GM12878 (cell line): ENCODE measurements at places on chromosomes 5 and 9. TPM values are rescaled to one million over a fixed set of nuclear protein-coding genes. Genes with fewer than 3 reads are reported as not detected.
A peak's percentile ranks its signal among the peaks of the same experiment; 100 is the strongest.

XRCC4 gene
- total RNA-seq, result 14.8 and 15.1 TPM in 2 replicates

NMUR2 gene
- not detected in 2 replicates for total RNA-seq

DMRT2 gene
- total RNA-seq, result 0.82 and 1.0 TPM in 2 replicates

GRCh38 chr5:146193285-146193684 is 10.1 kb upstream of the RBM27 start:
- H3K4me3 ChIP-seq, result no peak overlapping the region
- no peak overlapping the region for H3K27ac ChIP-seq
- no peaks in the 10 kb centered on the region for H3K36me3 ChIP-seq

DNA sequence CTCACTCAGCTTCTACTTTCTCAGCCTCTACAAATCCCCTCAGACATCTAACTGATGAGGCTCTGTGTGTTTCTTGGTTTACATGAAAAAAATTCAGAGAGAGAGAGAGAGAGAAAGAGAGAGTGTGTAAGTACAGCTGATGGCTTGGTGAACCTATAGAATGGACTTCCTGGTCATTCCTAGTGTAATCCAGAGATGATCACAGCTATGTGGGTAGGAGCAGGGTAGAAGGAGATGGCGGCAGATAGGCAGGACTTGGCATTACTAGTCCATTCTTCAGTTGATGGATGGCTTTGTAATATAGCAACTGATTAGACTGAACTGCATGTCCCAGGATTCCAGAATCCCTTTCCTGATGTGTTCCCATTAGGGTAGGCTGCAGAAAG is 429.3 kb upstream of the CLINT1 start:
- no peaks in the 10 kb centered on the region for H3K27me3 ChIP-seq
- DNase-seq, result no peak
- no peaks in the 10 kb centered on the region for H3K36me3 ChIP-seq
- H3K4me1 ChIP-seq, result no peaks in the 10 kb centered on the region
- no peak overlapping the region for H3K4me3 ChIP-seq

DNA sequence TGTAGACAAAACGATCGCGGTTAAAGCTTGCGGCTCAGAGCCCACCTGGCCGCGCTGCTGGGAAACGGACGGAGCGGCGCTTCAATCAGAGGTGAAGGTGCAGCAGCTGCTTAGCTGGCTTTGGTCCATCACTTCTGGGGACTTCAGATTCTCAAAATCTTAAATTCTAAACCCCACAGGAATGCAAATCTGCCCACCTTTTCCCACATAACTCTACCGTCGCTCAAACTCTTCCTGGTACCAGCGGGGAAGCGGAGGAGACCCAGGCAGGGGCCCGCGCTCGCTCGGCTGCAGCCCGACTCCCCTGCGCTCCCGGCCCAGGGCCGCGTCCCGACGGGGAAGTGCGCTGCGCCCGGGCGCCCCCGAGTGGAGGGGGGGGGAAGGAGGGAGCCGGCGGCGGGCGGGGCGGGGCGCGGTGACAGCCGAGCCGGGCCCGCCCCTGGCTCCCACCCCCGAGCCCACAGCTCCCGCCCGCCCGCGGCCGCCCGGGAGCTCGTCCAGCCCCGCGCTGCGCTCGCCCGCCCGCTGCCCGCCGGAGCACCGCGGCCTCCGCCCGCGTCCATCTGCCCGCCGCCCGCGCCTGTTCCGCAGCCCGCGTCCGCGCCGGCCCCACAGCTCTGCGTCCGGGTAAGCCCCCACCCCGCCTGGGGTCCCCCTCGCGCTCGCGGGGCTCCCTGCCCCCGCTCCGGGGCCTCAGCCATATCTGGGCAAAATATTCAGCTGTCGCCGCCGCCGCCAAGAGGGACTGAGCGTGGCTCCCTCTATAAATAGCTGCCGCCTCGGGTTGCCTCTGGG is at the start of gene TMOD1:
Gene TMOD1 (plus strand): TSS at position 490 of the 795 bp plus-strand sequence. CDS start 22,523 bp downstream, outside the sequence.
- H3K27me3 ChIP-seq, result no peaks in the 10 kb centered on the region
- peak within 1 kb of the TSS; percentile 86 for H3K4me3 ChIP-seq
- H3K27ac ChIP-seq, result peak within 1 kb of the TSS; percentile 70
- H3K4me1 ChIP-seq, result peaks cover 28% of the 10 kb centered on the region
- no peaks in the 10 kb centered on the region; the same call in 1 of the 2 replicates for H3K36me3 ChIP-seq

- no peaks in the 10 kb centered on the region for H3K36me3 ChIP-seq
- no peak overlapping the region for H3K4me3 ChIP-seq
- DNase-seq, result no peak
- H3K27me3 ChIP-seq, result no peaks in the 10 kb centered on the region; the same call in 1 of the 2 replicates
- H3K27ac ChIP-seq, result no peak overlapping the region
Observed at GRCh38 chr9:78023003-78023741, 8.4 kb downstream of the GNAQ start.
